Body of pancreas (tissue), 4 donors: ENCODE measurements at places on chromosomes 7 and 10. TPM values are rescaled to one million over a fixed set of nuclear protein-coding genes. Genes with fewer than 3 reads are reported as not detected.

NPTX2 gene
- total RNA-seq, result 37.2 TPM

CNTNAP2 gene
- total RNA-seq, result not detected

MTERF1 gene
- 7.5 TPM for total RNA-seq

CTAGE4 gene
- total RNA-seq, result 6.5 TPM

CPED1 gene
- 5.3 TPM for total RNA-seq

PON3 gene
- total RNA-seq, result 3.0 TPM

PHKG1 gene
- not detected for total RNA-seq

HMX2 gene
- total RNA-seq, result not detected

AOAH gene
- 6.2 TPM for total RNA-seq

ADRA2A gene
- 115 TPM for total RNA-seq

RHOBTB1 gene
- 5.9 TPM for total RNA-seq

CALD1 gene
- total RNA-seq, result 57.0 TPM

GOT1 gene
- 7.3 TPM for total RNA-seq

PLEKHS1 gene
- 7.6 TPM for total RNA-seq

ASZ1 gene
- not detected for total RNA-seq

SNX8 gene
- total RNA-seq, result 6.2 TPM

ARL5B gene
- total RNA-seq, result 13.8 TPM

SPDYE2 gene
- not detected for total RNA-seq

KLLN gene
- total RNA-seq, result 0.78 TPM

TMEM139 gene
- total RNA-seq, result 13.2 TPM

GRCh38 chr10:43061760-43062159 is 15.1 kb upstream of the RET start:
- DNase-seq, result no peak

- DNase-seq, result no peak
Measured at GRCh38 chr7:96612034-96612433, 97.6 kb downstream of the SEM1 start.

GRCh38 chr10:119378737-119379067 is 163.8 kb downstream of the RGS10 start:
- DNase-seq, result no peak

DNA sequence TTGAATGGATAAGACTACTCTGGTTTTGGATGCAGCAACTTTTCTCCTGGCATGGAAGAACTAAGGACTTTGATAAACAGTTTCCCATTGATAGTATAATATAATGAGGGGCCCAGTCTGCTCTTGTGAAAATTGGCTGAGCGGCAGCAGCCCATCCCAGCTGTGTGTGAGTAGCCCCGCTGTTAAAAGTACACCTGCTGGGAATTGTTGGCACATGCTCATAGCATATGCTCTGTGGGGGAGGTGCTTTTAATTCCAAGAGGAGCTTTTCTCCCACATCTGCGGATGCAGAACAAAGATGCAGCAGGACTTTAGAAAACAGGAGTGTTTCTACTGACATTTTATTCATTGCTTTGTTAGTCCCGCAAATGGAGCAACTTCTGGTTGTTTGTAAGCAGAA is 19.0 kb downstream of the SRI start:
- no peak for DNase-seq

- no peak for DNase-seq
Measured at GRCh38 chr7:82018226-82018625, 248.4 kb upstream of the HGF start.

GRCh38 chr7:114708646-114709045 is 213.2 kb upstream of the MDFIC start:
- DNase-seq, result peak; percentile 13

DNA sequence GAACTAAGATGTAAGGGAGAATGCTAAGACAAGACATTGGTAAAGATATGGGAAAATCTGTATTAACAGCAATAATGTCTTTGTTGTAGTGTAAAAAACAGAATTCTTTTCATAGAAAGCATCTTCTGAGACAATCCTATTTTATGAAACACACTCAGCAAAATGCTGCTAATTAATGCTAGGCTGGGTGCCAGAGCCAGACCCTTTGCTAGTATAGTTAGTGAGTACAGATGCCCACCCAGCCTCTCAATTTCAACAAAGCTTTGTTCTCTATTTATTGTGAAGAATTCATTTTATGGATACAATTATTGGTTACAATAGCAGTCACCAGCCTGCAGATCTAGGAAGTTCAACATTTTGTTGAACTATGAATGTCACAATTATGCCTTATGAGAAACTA is 131.0 kb downstream of the SEM1 start:
- DNase-seq, result no peak

DNA sequence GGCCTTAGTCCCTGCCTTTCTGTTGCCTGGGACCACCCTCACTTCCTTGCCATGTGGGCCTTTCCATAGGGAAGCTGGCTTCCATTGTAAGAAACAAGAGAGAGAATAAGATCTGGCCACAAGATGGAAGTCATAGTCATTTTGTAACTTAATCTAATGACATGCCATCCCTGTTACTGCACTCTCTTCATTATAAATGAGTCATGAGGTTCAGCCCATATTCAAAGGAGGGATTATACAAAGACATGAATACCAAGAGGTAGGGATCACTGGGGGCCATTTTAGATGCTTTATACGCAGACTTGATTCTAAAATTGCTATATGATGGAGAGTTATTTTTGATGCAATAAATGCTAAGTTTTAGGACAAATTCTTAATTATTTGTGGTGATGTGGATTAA is 75.2 kb upstream of the CELF2 start:
- DNase-seq, result no peak

DNA sequence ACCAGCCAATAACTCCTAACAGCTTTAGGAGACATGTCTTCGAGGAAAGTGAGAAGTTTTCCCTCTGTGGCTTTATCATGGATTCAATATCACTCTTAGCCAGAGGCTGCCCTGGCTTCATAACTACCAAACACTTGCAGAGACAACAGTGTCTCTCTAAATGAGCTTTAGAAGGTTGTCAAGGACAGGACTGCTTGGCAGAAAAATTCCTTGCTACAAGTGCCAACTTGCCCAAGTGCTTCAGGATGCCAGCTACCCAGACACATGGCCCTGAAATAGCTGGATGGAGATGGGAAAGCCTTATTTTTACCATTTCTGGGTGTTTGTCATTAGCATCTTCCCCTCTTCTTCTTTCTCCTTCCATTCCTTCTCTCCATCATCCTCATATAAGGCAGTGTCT is 137.1 kb upstream of the MDFIC start:
- no peak for DNase-seq

- DNase-seq, result no peak
Measured at GRCh38 chr7:105502173-105502572, 19.9 kb downstream of the PUS7 start.

GRCh38 chr10:31932838-31933237 is 4.2 kb upstream of the ARHGAP12 start:
- DNase-seq, result no peak

DNA sequence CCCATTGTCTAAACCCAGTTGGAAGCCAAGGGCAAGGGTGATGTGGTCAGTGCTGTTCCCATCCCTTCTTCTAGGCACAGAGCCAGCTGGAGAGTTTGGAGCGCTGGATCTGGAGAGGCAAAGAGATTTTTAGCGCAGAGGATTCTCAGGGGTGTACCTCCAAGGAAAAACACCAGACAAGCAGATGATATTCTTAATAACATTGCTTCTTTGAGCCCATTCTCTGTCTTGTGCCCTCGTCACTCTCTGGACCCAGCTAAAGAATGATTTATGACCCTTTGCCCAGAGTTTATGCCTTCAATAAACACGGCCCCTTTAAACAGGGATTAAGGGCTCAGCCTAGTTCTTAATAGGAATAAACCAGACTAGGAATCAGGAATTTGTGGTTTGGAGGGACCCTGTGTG is 4.7 kb upstream of the HIP1 start:
- DNase-seq, result no peak

DNA sequence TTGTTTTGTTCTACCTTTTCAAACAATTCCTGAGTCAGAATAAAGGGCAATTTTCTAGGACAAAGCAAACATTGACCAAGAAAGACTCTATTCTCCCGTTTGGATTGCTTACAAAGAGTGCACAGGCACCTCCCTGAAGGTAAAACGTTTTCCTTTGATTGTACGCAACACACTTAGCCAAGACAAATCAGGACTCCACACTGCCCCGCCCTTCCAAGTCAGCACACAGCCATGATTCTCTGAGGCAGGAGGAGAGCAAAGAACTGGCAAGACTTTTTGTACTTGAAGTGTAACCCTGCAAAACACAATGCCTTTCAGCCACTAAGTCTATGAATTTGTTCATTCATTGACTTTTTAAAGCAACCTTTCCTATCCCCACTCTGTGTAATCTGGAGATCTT is 85.0 kb upstream of the FAM180A start:
- DNase-seq, result no peak

DNA sequence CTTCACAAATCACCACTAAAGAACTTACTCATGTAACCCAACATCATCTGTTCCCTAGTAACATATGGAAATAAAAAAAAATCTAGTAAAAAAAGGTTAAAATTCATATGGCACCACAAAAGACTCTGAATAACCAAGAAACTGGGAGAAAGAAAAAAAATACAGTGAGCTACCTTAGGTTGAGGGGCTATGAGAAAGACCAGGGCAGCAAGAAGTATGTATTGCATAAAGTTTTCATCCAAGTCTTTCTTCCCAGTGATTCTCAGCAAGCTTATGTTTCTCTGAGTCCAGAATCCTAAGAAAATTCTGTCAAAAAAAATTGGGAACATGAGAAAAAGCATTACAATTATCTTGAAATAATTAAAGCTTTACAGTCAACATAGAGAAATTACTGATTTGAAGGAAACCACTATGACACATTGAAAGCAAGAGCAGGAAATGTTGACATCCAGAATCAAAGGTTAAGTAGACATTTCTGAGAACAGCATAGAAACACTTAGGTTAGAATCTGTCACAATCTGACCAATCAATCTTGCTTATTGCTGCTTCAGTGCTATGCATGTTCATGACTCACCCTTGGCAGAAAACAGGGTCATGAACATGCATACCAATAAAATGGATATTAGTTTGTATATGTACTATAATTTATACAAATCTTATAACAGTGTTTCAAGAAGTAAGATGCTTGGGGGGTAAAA is 494.0 kb upstream of the POT1 start:
- DNase-seq, result no peak

GRCh38 chr7:33101906-33102305 is 7.3 kb downstream of the RP9 start:
- no peak for DNase-seq

GRCh38 chr10:107275806-107276205 is 111.3 kb upstream of the SORCS1 start:
- no peak for DNase-seq

GRCh38 chr10:114565066-114565465 is 93.0 kb downstream of the ABLIM1 start:
- no peak for DNase-seq

- no peak for DNase-seq
Measured at GRCh38 chr7:15647309-15647708, 39.2 kb downstream of the MEOX2 start.

GRCh38 chr7:102248456-102249395 is 37.9 kb upstream of the SH2B2 start:
- no peak for DNase-seq

- no peak for DNase-seq
Measured at GRCh38 chr10:38143587-38143986, 49.5 kb downstream of the ZNF37A start.

GRCh38 chr10:24333736-24334135 is 124.8 kb downstream of the KIAA1217 start:
- DNase-seq, result no peak

GRCh38 chr7:80210400-80210799 is 75.8 kb downstream of the GNAI1 start:
- DNase-seq, result no peak

- DNase-seq, result no peak
Measured at GRCh38 chr10:72309290-72310240, 35.8 kb downstream of the DDIT4 start.

- DNase-seq, result no peak
Measured at GRCh38 chr7:32255036-32255435, 184.8 kb upstream of the PDE1C start.

DNA sequence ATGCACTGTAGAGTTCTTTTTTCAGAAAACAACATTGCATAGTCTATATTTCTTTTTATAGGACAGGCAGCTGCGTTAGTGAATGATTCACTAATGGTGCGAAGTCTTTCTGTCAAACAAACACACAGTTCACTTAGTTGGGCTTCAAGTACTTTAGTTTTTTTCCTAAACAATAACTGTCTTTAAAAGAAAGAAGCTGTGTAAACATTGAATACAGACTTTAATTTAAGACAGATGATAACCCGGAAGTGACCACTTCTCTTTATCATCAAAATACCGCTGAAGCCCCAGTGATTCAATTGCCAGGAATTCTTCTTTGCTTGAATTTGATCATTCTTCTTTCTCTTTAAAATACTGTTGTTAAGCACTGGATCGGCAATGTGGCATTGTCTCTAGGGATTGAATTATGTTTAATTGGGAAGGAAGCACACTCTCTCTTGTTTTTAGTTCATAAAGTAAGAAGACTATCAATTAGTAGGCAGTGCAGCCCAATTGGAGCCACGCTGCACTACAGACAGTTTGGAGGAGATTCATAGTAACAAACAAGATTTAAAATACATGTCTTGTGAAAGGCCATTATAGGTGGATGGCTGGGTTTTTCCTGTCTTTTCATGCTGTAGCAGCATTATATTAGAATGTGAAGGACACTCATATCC is 30.4 kb downstream of the CNTNAP2 start:
- DNase-seq, result no peak

GRCh38 chr10:130336617-130337304 is 200.6 kb downstream of the GLRX3 start:
- peak; percentile 57 for DNase-seq

DNA sequence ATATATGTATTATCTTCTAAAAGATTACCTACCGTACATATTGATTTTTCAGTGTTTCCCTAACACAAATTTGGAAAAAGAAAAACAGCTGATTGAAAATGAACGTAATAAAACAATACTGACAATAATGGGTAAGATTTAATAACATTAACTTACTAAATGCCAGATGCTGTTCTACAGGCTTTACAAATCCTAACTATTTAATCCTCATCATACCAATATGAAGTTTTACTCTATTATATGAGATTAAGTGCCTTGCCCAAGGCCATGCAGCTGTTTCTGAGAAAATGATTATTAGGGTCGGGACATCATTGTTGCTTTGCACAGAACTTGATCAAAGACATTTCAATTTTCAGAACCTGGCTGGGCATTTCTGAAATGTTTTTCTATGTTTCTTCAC is 104.6 kb downstream of the HGF start:
- DNase-seq, result no peak

GRCh38 chr7:106721816-106722785 is 61.1 kb upstream of the CCDC71L start:
- no peak for DNase-seq

DNA sequence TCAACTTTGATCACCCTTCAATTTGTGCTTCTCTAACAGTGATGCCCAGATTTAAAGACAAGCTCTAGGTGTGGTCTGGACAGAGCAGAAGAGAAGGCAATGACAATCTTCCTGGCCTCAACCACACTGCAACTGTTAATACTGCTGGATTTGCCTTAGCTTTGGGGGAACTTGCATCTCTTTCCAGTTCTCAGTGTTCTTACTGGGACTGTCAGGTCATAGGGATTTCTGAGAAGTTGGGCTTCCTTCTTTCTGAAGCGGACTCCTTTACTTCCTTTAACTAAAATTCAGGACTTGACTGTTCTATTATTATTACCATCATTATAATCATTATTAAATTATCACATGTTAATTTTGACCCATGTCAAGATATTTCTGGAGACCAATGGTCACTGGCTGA is 80.8 kb downstream of the OSBPL3 start:
- DNase-seq, result no peak
